ENCODE measurements at places on chromosomes 12 and 14.
A peak's percentile ranks its signal among the peaks of the same experiment; 100 is the strongest.

GRCh38 chr12:72133497-72134055 lies 138.6 kb upstream of the TRHDE start:
- peak; percentile 11 for DNase-seq

- DNase-seq: no peak
These were observed 31.9 kb upstream of the HIF1A start for GRCh38 chr14:61663312-61663979.

GRCh38 chr14:72852194-72852593 lies 41.7 kb downstream of the DPF3 start:
- no peak for DNase-seq

GRCh38 chr12:55142669-55143565 lies 16.7 kb downstream of the OR9K2 start:
- DNase-seq: peak; percentile 88

GRCh38 chr12:59874781-59875180 lies 279.0 kb downstream of the SLC16A7 start:
- no peak for DNase-seq
